ENCODE measurements at places on chromosomes 12 and 14. TPM values are rescaled to one million over a fixed set of nuclear protein-coding genes. Genes with fewer than 3 reads are reported as not detected.

DNA sequence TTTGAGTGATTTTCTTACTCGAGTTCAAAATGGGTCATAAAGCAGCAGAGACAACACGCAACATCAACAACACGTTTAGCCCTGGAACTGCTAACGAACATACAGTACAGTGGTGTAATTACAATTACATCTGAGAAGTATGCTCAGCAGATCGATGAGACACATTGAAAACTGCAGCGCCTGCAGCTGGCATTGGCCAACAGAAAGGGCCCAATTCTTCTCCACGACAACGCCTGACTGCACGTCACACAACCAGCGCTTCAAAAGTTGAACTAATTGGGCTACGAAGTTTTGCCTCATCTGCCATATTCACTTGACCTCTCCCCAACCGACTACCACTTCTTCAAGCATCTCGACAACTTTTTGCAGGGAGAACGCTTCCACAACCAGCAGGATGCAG, 145.6 kb downstream of the SCARB1 start:
- DNase-seq = no peak

Gene SYNDIG1L
- 6.9 TPM for total RNA-seq

GRCh38 chr12:51863933-51864832, 15.7 kb upstream of the FIGNL2 start:
- no peak for DNase-seq

- DNase-seq = no peak
These were observed 5.7 kb upstream of the KRT75 start for GRCh38 chr12:52439845-52440244.

GRCh38 chr12:91139286-91139685, 28.0 kb upstream of the LUM start:
- no peak for DNase-seq

DNA sequence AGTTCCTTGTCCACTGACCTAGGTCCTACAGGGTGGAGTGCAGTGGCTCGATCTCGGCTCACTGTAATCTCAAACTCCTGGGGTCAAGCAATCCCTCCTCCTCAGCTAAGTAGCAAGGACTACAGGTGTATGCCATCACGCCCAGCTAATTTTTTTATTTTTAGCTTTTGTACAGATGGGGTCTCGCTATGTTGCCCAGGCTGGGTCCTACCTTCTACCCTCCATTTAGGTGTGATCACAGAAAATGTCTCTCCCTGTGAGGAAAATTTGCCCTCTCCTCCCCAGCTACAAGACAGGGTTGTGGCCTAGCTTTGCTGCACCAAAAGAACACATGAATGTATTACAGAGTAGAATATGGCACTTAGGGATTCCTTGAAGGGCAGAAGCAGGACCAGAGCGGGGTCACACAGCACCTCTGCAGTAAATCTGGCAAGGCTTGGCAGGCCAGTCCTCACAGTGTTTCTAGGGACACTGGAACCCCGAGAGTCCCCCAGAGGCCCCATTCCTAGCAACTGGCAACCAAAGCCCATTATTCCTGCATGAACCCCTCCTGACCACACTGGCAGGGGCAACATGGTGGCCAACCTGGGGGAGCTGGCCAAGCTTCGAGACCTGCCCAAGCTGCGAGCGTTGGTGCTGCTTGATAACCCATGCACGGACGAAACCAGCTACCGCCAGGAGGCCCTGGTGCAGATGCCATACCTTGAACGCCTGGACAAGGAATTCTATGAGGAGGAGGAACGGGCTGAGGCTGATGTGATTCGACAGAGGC, 2.0 kb upstream of the ENO2 start:
- no peak for DNase-seq

Gene TAS2R31
- 7.3 TPM for total RNA-seq

Gene FAM90A1
- 0.41 TPM for total RNA-seq

DNA sequence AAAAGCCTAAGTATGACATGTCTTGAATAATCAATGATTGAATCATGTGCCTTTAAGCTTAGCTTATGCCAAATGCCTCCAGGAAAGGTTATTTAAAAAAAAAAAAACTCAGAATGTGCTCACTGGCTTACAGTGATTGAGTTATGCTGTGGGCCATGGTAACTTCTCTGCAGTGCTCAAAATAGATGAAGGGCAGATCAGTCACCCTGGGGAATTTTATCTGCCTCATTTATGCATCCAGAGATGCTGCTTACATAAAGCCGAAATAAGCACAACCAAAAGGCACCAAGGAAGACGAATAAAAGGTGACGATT, 118.7 kb upstream of the MDM1 start:
- no peak for DNase-seq

Gene TMPO
- total RNA-seq = 146 TPM

DNA sequence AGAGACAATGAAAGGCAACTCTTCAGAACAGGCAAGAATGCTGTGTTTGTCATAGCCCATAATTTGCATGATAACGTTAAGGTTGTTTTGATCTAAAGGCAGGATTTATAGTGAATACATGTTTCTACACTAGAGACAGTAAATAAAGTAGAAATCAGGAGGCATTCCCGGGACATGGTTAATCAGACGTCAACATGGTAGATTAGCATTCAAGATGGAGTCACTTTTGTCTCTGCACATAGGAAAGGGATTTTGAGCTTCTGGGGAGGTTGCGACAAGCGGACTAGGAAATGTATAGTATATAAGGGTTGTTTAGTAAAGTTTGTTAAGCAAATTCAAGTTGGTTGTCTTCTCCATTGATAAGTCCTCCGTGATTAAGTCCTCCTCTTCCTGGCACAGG, 2.8 kb upstream of the RNASE1 start:
- no peak for DNase-seq

- DNase-seq = no peak
These were observed 371.5 kb downstream of the ALG10 start for GRCh38 chr12:34393821-34394150.

DNA sequence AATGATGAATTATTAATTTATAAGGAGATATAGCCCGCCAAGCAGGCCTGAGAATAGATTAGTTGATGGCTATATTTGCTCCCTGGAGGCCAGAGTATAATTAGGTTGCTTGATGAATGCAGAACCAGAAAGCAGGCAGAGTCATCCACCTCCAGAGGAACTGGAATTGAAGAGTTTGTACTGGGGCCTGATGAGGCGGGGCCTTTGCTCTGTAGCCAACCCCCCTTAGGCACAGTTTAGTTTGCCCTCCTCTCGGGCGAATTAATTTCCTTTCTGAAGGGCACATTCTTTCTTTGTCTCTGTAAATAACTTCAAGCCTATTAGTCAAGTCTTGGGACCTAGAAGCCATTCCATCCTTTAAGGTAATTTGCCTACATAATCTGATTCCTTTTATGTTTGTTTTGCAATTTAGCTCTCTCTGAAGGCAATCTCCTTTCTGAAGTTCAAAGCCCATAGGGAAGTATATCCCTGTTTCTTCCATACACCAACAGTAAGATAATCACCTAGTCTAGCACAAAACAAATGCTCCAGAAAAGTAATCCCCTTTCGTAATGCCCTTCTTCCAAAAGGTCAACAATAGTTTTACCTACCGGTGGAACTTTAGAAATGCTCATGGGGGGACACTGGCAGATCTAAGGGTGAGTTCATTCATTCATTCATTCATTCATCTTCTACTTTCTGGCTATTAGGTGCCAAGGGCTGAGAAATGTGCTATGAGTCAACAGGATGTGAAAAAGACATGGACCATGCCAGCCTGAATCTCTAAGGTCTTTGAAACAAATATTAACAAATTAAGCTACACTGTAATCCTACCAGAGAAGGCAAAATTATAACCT, 84.8 kb upstream of the NUDT4 start:
- DNase-seq = no peak

DNA sequence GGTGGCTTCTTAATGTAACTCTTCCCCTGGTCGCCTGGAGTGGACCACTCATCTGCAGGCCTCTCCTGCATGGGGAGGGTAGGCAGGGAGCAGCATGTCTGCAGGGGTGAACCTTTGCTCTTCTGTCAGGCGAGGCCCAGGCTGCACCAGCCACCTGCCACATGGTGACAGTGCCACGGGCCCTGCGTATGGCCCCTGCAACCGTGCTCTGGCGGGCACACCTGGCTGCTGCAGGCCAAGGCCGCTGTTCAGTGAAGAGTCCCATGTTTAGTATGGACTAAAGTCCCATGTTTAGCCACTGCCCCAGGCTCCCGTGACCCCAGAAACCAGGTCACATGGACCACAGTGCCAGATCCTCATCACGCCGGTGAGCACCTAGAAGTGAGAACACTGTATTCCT, 187.0 kb downstream of the ADGRD1 start:
- DNase-seq = no peak

DNA sequence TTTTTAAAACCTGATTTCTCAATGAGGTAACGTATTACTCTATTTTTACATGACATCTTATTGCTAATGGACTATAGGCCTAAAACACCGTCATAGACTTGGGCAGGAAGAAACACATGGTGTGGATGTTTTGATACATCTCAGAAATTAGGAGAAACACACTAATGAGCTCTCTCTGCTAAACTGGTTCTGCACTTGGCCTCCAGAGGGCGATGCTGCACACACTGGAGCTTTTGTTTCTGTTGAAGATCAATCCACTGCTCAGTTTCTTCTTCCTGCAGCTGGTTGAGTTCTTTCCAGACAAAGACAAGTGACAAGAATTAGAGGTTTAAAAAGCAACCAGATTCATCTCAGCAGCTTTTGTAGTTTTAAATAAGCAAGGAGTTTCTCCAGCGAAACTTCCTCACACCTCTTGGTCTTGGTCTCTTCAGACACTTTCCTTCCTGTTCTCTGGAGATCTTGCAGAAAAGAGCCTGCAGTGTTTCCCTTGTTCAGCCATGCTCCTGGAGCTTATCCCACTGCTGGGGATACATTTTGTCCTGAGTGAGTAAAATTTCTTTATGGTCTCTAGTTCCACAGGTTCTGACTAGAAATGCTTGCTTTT, 178.5 kb upstream of the OR4E1 start:
- DNase-seq = no peak

- DNase-seq = no peak
These were observed 63.2 kb downstream of the ATP2B1 start for GRCh38 chr12:89645434-89645833.

GRCh38 chr12:110637869-110638441, 24.0 kb downstream of the TCTN1 start:
- DNase-seq = no peak

DNA sequence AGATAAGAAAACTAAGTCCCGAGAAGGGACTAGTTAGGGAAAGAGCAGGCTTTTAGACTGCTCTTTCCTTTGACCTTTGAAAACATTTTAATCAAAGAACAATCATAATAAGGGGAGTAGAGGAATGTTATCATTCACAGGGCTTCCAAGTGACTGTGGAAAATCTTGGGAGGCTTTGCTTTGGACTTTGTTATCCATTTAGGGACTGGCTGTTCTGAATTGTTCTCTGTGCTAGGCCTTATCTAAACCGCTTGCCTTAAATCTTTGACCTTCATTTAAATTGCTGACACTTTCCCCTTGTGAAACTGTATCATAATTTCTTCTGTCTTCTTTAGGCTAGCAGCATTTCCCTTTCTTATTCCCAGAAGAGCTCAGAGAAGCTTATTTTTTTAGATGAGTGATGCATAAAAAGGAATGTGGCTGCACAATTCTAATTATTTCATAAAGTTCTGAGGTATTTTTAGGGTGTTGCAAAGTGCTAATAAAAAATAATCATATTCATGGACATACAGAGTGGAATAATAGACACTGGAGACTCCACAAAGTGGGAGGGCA, 9.5 kb upstream of the CALM1 start:
- DNase-seq = no peak

DNA sequence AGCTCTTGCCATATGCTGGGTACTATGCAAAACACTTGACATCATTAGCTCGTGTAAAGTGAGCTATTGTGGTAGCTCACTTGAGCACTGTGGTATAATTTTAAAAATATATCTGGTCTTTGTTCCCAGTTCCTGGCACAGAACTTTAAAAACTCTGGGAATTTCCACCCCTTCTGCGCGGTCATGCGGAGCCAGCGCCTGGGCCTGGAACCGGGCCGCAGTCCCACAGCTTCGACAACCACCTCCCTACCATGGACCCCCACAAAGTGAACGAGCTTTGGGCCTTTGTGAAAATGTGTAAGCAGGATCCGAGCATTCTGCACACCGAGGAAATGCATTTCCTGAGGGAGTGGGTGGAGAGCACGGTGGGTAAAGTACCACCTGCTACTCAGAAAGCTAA, 123.1 kb downstream of the NUAK1 start:
- no peak for DNase-seq

- peak; percentile 37 for DNase-seq
These were observed 1.1 kb upstream of the UBC start for GRCh38 chr12:124915239-124916236.

Gene KRT6B
- not detected for total RNA-seq

DNA sequence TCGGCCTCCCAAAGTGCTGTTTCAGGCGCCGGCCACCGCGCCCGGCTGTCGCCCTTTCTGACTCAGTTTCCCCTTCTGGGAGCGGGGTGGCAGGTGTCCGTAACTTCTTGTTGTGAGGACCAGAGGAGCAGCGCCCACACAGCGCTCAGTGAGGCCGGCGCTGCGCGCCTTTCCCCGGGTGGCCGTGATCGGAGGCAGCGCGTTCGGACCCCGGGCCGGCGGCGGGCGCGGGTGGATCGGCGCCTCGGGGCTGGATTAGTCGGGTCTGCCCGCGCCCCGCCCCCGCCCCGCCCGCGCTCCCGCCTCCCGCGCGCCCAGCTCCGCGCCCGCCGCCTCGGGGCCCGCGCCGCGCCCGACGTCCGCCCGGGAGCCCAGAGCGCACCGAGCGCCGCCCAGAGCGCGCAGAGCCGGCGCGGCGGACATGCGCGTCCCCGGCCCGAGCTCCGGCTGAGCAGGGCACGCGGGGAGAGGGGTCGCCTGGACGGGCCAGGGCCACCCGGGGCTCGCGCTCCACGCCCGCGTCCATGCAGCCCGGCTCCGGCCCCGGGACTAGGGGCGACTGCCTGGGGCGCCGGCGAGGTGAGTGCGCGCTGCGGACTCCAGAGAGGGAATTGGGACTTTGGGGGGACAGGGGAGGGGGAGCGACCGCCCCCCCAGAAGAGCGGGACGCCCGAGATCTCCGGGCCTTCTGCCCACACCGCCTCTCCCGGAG, 50.6 kb downstream of the LRCOL1 start:
- peak; percentile 96 for DNase-seq

DNA sequence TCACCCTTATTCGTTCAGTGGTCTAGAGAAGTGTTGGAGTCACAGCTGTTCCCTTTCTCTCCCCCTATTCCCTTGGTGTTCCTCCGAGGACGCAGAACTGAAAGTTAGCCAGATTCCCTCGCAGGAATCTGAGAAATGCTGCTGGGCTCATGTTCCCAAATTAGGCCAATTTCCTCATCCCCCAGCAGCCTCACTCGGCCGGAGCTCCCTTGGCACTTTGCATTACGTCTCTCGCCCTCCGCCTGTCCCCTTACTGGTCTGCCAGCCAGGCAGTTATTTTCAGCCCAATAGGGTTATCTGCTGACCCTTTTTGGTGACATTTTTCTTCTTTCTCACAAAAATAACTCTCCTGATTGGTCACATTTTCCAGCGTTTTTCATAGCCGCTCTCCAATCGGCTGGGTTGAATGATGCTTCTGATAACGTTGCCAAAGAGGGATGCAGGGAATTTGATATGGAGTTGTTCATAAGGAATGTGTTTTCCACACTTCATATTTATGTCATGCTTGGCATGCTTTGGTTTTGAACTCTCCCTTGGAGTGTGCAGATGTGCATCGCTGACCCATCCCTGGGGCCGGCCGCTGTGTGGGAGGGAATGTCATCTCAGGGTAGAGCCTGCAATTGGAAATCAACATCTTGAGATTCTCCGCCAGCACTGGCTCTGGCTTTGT, 9.9 kb downstream of the IFT43 start:
- DNase-seq = no peak

Gene HSPA2
- 9.0 TPM for total RNA-seq

GRCh38 chr12:119258149-119258548, 76.4 kb upstream of the CCDC60 start:
- DNase-seq = no peak

- DNase-seq = no peak
These were observed 61.0 kb downstream of the CPM start for GRCh38 chr12:68871921-68872320.

- DNase-seq = no peak
These were observed 49.8 kb downstream of the SMUG1 start for GRCh38 chr12:54139019-54139418.

Data from frontal cortex (tissue), 4 donors.